ENCODE measurements at places on chromosomes 12 and 14. TPM values are rescaled to one million over a fixed set of nuclear protein-coding genes. Genes with fewer than 3 reads are reported as not detected.
A peak's percentile ranks its signal among the peaks of the same experiment; 100 is the strongest.

The NUAK1 gene
- not detected for total RNA-seq

DNA sequence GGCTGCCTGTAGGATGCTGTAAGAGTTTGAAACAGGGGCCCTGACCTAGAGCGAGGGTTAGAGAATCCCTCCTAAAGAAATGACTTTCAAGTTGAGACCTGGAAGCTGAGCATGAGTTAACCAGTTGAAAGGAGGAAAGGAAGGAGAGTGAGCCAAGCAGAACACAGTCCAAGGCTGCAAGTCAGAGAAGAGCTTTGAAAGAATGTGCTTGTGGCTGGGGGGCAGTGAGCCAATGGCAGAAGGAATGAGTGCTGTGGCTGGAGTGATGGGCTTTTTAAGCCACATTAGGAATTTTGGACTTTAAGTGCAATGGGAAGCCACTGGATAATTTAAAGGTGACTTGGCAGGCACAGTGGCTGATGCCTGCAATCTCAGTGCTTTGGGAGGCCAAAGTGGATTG is 18.1 kb downstream of the CDKN1B start:
- DNase-seq, result no peak
- peaks cover 9% of the 10 kb centered on the region for H3K36me3 ChIP-seq
- H3K27me3 ChIP-seq, result no peaks in the 10 kb centered on the region
- no peak overlapping the region for H3K4me3 ChIP-seq
- peak overlapping the region; percentile 78 for H3K27ac ChIP-seq

- peak overlapping the region; percentile 60 for H3K4me3 ChIP-seq
- DNase-seq, result peak; percentile 61
- H3K27ac ChIP-seq, result peak overlapping the region; percentile 85
- H3K27me3 ChIP-seq, result no peaks in the 10 kb centered on the region
- H3K36me3 ChIP-seq, result peaks cover 37% of the 10 kb centered on the region
- H3K4me1 ChIP-seq, result peaks cover 63% of the 10 kb centered on the region
Measured at GRCh38 chr12:53208877-53209463, 1.9 kb upstream of the ITGB7 start.

GRCh38 chr12:121822393-121823100 is 18.7 kb downstream of the SETD1B start:
- H3K36me3 ChIP-seq, result peaks cover 21% of the 10 kb centered on the region
- no peak for DNase-seq
- H3K27me3 ChIP-seq, result no peaks in the 10 kb centered on the region
- no peak overlapping the region for H3K4me3 ChIP-seq
- peaks cover 2% of the 10 kb centered on the region for H3K4me1 ChIP-seq

GRCh38 chr12:88218293-88218692 is 76.2 kb downstream of the TMTC3 start:
- no peak overlapping the region for H3K27ac ChIP-seq
- H3K4me1 ChIP-seq, result no peaks in the 10 kb centered on the region
- no peaks in the 10 kb centered on the region for H3K27me3 ChIP-seq
- H3K4me3 ChIP-seq, result no peak overlapping the region
- H3K36me3 ChIP-seq, result no peaks in the 10 kb centered on the region

DNA sequence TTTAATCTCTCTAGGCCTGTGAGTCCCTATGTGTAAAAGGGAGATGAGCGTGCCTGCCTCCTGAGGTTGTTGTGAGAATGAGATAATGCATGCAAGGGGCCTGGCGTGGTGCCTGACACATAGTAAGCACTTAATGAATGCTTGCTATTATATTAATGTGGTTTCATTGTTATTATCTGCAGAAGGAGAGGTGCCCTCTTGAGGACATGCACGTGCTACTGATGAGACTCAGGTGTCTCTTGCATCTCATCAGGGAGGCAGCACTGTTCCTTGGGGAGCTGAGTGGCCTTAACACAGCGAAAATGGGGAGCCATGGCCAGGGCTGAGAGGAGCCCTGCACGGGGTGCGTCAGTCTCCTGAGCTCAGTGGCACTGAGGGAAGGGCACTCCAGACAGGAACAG is 29.9 kb upstream of the BCDIN3D start:
- H3K4me1 ChIP-seq, result no peaks in the 10 kb centered on the region
- no peak overlapping the region for H3K27ac ChIP-seq
- no peak for DNase-seq
- H3K36me3 ChIP-seq, result no peaks in the 10 kb centered on the region

- H3K27ac ChIP-seq, result no peak overlapping the region
- H3K36me3 ChIP-seq, result no peaks in the 10 kb centered on the region
- H3K27me3 ChIP-seq, result no peaks in the 10 kb centered on the region
- no peak for DNase-seq
Measured at GRCh38 chr14:104051092-104051813, 34.2 kb upstream of the ASPG start.

GRCh38 chr12:53145383-53146260 is 34.9 kb upstream of the ZNF740 start:
- H3K27ac ChIP-seq, result no peak overlapping the region
- no peaks in the 10 kb centered on the region for H3K4me1 ChIP-seq
- no peak overlapping the region for H3K4me3 ChIP-seq
- H3K36me3 ChIP-seq, result no peaks in the 10 kb centered on the region

- DNase-seq, result no peak
- H3K36me3 ChIP-seq, result no peaks in the 10 kb centered on the region
- no peak overlapping the region for H3K27ac ChIP-seq
- no peaks in the 10 kb centered on the region for H3K4me1 ChIP-seq
- no peak overlapping the region for H3K4me3 ChIP-seq
- H3K27me3 ChIP-seq, result no peaks in the 10 kb centered on the region
Measured at GRCh38 chr12:41486718-41487117, 298.6 kb downstream of the PDZRN4 start.

The FOXM1 gene
- 64.8 TPM for total RNA-seq

DNA sequence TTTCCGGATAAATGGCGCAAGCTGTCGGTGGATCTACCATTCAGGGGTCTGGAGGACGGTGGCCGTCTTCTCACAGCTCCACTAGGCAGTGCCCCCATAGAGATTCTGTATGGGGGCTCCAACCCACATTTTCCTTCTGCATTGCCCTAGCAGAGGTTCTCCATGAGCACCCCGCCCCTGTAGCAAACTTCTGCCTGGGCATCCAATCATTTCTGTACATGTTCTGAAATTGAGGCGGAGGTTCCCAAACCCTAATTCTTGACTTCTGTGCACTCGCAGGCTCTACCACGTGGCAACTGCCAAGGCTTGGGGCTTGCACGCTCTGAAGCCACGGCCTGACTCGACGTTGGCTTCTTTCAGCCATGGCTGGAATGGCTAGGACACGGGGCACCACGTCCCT is 5.1 kb upstream of the SERPINA10 start:
- no peak overlapping the region for H3K27ac ChIP-seq
- H3K4me3 ChIP-seq, result no peak overlapping the region
- peaks cover 5% of the 10 kb centered on the region for H3K27me3 ChIP-seq
- no peaks in the 10 kb centered on the region for H3K4me1 ChIP-seq
- no peaks in the 10 kb centered on the region for H3K36me3 ChIP-seq
- DNase-seq, result no peak

DNA sequence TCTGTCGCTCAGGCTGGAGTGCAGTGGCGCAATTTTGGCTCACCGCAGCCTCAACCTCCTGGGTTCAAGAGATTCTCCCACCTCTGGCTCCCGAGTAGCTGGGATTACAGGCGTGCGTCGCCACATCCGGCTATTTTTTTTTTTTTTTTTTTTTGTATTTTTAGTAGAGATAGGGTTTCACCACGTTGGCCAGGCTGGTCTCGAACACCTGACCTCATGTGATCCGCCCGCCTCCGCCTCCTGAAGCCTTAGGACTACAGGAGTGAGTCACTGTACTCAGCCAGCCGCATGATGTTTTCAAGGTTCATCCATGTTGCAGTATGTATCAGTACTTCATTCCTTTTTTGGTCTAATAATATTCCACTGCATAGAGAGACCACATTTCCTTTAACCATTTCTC is 2.4 kb upstream of the RNF34 start:
- H3K4me3 ChIP-seq, result no peak overlapping the region
- H3K27ac ChIP-seq, result no peak overlapping the region
- no peaks in the 10 kb centered on the region for H3K27me3 ChIP-seq
- no peak for DNase-seq
- peaks cover 9% of the 10 kb centered on the region for H3K36me3 ChIP-seq

DNA sequence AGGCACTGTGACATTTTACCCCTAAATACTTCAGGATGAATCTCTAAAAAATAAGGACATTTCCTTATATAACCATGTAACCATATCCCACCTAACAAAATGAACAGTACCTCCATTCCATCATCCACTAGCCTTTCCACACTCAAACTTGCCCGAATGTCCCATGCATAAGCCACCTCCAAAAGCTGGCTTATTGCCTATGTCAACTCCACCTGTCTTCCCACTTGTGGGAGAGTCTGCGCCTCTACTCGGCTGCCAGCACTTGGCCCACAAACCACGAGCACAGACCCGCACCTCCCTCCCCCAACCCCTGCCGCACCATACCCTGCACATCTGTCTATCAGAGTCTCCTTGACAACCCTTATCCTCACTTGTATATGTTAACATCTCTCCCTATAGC is 165.8 kb downstream of the CALM1 start:
- H3K36me3 ChIP-seq, result no peaks in the 10 kb centered on the region
- H3K4me3 ChIP-seq, result no peak overlapping the region
- no peaks in the 10 kb centered on the region for H3K27me3 ChIP-seq
- H3K4me1 ChIP-seq, result no peaks in the 10 kb centered on the region
- no peak for DNase-seq
- no peak overlapping the region for H3K27ac ChIP-seq

The ARF6 gene
- 170 TPM for total RNA-seq

The NOXRED1 gene
- total RNA-seq, result 0.27 TPM

DNA sequence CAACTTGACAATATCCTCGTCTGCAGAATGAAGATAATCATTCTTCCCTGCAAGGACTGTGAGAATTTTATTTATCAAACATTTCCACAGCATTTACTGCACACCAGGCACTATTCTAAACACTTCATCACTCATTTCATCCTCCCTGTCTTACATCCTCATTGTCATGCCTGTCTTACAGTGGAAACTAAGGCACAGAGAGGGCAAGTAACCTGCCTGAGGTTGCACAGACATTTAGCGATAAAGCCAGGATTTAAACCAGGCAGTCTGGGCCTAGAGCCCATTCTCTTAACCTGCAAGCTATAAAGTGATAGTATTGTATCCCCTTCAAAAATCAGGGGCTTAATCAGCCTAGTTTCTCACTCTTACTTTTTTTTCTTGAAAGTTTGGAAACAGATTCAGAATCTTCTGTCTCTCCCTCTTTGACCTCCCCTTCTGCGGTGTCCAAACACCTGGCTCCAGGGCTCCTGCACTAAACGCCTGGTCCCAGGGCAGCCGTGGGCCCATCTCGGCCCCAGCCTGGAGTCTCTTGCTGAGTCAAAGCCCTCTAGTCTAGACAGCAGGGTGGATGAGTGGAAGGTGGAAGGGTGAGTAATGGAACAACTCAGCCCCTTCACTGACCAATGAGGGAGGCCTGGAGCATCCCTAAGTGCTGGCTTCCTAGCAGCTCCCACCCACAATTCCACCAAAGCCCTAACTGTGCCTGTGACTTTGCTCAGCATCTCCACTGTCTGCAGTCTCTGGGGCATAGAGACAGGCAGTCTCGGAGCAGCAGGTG is 12.5 kb downstream of the ISM2 start:
- no peaks in the 10 kb centered on the region for H3K27me3 ChIP-seq
- H3K27ac ChIP-seq, result no peak overlapping the region
- H3K36me3 ChIP-seq, result no peaks in the 10 kb centered on the region
- DNase-seq, result no peak
- no peaks in the 10 kb centered on the region for H3K4me1 ChIP-seq
- no peak overlapping the region for H3K4me3 ChIP-seq

GRCh38 chr12:18939051-18939450 is 190.5 kb upstream of the PLEKHA5 start:
- H3K4me1 ChIP-seq, result no peaks in the 10 kb centered on the region
- no peaks in the 10 kb centered on the region for H3K36me3 ChIP-seq
- H3K27ac ChIP-seq, result no peak overlapping the region
- DNase-seq, result no peak

DNA sequence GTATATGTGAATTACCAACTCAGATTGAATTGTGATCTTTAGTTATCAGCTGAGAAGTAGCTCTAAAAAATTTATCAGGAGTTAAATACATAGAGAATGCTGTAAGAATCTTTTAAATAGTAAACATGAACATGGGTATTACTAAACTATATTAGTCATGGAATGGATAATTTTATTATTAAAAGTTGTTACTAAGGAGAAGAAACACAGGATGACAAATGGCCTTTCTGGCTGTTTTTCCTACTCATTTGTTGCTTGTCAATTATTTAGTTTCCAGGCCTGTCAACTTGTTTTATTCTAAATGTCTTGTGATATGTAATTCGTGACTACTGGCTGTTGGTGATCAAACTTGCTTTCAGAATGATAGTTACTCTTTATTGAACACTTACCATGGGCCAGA is 58.7 kb downstream of the KTN1 start:
- H3K27me3 ChIP-seq, result no peaks in the 10 kb centered on the region
- H3K4me3 ChIP-seq, result no peak overlapping the region
- peaks cover 3% of the 10 kb centered on the region for H3K4me1 ChIP-seq

DNA sequence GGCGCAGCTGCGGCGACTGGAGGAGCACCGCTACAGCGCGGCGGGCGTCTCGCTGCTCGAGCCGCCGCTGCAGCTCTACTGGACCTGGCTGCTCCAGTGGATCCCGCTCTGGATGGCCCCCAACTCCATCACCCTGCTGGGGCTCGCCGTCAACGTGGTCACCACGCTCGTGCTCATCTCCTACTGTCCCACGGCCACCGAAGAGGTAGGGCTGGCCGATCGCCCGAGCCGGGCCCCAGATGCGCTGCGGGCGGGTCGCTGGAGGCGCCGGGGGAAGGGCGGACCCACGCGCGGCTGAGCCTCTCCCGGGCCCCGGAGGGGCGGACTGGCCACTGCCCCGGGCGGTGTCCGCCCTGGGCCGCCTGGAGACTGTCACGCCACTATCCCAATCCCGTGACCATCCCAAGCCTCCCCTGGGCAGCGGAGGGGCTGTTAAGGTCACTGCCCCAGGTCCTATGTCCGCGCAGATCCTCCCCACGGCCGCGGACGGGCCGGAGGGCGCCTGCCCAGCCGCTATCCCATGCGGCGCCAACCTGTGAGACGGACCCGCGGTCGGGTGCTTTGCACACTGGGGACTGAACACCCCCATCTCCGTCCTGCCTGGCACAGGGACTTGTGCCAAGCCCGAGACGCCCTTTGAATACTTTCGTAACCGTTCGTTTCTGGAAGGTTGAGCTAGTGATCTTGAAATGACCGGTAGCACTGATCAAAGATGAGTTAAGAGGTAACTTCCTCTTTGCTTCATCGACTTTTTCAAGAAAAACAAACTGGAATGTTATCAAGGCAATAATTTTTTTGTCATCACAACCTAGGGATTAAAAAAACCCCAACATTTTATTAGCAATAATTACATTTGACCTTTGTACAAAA is 725 bp downstream of the CHPT1 start:
- no peaks in the 10 kb centered on the region for H3K27me3 ChIP-seq
- peak overlapping the region; percentile 86 for H3K4me3 ChIP-seq
- H3K36me3 ChIP-seq, result no peaks in the 10 kb centered on the region
- peak; percentile 13 for DNase-seq
- peak overlapping the region; percentile 83 for H3K27ac ChIP-seq

The STYK1 gene
- total RNA-seq, result 0.70 TPM

- no peak for DNase-seq
- H3K27ac ChIP-seq, result no peak overlapping the region
- H3K4me3 ChIP-seq, result no peak overlapping the region
- no peaks in the 10 kb centered on the region for H3K36me3 ChIP-seq
- peaks cover 3% of the 10 kb centered on the region for H3K27me3 ChIP-seq
Measured at GRCh38 chr14:91444335-91445020, 26.9 kb upstream of the CCDC88C start.
